ENCODE measurements at places on chromosomes 13 and 19. TPM values are rescaled to one million over a fixed set of nuclear protein-coding genes. Genes with fewer than 3 reads are reported as not detected.

COG6 gene
- 16.2 TPM for total RNA-seq

SCAMP4 gene
- 47.8 TPM for total RNA-seq

STARD13 gene
- total RNA-seq: 18.0 TPM

FLT3 gene
- not detected for total RNA-seq

EBI3 gene
- not detected for total RNA-seq

HIF3A gene
- total RNA-seq: 22.0 TPM

OVOL3 gene
- not detected for total RNA-seq

MUC16 gene
- total RNA-seq: not detected

CD22 gene
- total RNA-seq: 1.4 TPM

ZNF563 gene
- total RNA-seq: 2.0 TPM

ZNF493 gene
- 13.6 TPM for total RNA-seq

CD79A gene
- total RNA-seq: not detected

PINLYP gene
- 3.3 TPM for total RNA-seq

AKAP8L gene
- total RNA-seq: 51.8 TPM

ZNF433 gene
- total RNA-seq: 0.98 TPM

LILRA1 gene
- total RNA-seq: not detected
